ENCODE measurements at places on chromosomes 5 and 9.

DNA sequence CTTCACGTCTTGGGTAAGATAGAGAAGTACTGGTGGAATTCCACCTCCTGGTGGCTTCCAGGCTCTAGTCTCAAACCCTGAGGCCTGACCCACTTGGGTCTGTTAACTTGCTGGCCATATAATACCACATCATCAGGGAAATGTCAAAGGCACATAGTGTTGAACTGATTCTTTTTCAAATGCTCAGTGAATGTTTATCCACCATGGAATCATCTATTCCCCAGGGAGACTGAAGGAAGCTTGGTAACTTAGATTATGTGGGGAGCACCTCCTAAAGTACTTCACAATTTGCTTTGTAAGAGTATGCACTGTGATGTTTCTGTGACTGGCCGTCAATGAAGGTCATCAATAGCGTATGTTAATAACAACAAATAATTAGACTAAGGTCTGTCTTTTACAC is 16.1 kb downstream of the MACROH2A1 start:
- DNase-seq = no peak

DNA sequence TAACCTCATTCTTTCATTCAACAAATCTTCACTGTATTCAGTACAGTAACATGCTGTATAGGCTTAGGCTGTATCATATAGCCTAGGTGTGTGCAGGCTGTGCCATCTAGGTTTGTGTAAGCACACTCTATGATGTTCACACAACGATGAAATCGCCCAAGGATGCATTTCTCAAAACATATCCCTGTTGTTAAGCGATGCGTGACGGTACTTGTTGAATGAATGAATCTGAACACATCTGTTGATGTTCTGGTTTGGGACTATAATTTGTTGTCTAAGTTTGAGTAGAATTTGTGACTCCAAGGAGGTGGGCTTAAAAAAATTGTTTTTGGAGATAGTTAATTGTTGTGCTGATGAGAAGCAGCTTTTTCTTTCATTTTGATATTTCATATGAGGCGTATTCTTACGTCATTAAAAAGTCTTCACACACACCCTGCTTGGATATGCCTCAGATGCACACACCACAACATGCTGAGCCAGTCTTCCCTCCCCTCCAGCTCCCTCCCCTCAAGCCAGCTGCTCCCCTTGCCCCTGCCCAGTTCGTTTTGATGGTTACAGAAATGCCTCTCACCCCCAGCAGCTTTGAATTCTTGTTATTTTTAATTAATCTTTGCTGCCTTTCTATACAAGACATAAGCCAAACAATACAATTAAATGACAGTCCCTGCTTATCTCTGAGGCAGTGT is 5.5 kb upstream of the PSAT1 start:
- no peak for DNase-seq

GRCh38 chr9:116905171-116905588 is 218.1 kb downstream of the TRIM32 start:
- DNase-seq = no peak

GRCh38 chr9:126341902-126342301 is 15.3 kb downstream of the MVB12B start:
- no peak for DNase-seq

- DNase-seq = no peak
Observed at GRCh38 chr5:134370311-134370870, 978 bp upstream of the UBE2B start.
